ENCODE measurements at places on chromosomes 5 and 9. TPM values are rescaled to one million over a fixed set of nuclear protein-coding genes. Genes with fewer than 3 reads are reported as not detected.

DNA sequence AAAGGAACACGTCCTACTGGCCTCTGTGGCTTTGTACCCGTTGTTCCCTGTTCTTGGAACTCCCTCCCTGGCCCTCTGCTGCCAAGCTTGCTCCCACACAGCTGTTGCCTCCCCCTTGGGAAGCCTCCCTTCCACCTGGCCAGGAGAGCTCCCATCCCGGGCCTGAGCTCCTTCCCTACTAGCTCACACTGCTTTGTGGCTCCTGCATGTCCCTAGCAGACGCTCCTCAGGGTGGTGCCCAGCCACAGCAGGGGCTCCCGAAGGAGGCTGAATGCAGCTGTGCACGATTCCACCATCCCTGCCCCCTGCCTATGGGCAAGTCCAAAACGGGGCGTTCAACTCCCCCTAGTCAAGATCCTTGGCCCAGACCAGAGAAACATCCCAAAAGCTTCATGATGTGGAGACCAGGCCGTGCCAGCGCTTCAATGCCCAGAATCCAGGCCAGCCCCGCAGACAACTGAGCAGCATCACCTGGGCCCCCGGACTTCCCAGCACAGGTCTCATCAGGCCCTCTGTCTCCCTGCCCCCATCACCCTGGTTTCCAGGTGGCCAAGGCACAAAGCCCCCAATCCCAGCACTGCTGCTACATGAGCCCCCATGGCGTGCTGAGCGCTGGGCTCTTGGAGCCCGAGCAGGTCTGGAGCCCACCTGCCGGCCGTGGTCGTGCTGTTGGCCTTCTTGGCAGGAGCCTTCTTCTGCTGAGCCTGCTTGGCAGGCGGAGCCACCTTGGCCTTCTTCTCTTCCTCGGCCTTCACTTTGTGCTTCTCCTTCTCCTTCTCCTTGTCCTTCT lies 14.3 kb downstream of the BRD3OS start:
- DNase-seq: no peak

DNA sequence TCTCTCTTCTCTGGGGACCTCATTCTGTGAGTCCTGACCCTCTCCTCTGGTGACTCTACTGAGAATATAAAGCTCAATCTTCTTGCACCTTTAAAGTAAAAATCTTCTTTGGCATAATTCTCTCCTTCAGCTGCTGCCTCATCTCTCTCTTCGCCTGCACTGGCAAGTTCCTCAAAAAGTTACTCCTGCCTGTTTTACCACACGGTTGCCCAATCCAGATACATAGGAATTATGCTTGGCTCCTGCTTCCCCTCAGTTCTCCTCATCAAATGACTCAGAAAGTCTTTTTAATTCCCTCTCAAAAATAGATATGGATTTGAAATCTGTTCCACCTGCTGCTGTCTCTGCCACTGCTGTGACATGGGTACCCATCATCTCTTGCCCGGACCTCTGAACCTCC lies 14.4 kb upstream of the HRCT1 start:
- DNase-seq: no peak

DNA sequence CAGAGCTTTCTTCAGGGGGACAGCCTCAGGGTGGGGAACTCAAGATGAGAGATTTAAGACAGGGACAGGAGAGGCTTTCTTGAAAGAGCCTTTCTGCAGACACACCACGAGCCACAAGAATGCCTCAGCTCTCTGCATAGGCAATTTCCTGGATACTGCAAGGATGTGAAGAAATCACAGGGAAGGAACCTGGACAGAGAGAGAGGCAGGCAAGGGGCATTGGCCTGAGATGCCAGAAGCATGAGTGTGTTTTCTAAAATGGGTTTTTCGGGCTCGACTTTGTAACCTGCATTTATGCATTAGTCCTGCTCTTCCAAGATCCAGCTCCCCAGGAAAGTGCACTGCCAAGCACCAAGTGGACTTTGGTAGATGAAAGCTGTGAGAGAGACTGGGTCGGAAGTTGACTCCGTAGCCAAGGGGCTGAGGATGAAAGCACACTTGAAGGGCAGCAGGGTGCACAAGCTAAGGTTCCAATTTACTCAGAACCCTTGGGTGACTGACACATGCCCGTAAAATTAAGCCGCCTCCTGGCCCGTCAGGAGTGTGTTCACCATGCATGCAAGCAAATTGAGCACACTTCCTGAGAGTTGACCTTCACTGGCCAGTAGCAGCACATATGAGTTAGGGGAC lies 90.9 kb downstream of the CFAP90 start:
- no peak for DNase-seq

DNA sequence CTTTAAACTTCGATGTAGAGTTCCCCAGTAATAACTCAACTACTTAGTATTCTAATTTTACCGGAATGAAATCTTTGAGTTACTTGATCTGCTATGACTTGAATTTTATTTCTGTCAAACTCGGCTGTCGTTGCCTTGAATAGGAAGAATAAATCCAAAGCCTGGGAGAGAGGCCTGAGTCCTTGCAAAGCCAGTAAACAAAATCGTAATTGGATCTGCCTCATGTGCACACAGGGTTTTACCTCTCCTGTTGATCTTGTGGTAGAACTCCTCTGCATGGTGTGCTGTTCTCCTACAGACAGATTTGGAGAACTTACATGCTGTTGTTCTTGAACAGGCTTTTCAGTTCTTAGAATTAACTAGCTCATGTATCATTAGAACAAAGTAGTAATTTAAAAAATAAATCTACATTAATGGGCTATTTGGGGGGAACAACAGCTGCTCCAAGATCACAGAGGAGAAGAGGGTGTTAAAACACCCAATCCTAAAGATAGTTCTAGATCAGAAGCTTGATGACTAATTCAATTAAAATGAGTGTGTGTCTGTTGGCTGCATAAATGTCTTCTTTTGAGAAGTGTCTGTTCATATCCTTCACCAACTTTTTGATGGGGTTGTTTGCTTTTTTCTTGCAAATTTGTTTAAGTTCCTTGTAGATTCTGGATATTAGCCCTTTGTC lies 28.9 kb downstream of the HSPB3 start:
- no peak for DNase-seq

DNA sequence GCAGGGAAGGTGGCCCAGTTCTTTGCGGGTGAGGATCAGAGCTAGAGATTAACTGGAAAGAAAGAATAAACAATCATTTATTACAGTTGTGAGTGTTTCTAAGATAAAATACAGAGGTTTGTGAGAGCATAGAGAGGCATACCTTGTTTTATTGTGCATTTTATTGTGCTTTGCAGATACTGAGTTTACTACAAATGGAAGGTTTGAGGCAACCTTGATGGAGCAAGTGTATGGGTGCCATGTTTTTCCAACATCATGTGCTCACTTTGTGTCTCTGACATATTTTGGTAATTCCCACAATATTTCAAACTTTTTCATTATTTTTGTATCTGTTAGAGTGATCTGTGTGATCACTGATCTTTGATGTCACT lies 715 bp upstream of the C5orf34 start:
- no peak for DNase-seq

DNA sequence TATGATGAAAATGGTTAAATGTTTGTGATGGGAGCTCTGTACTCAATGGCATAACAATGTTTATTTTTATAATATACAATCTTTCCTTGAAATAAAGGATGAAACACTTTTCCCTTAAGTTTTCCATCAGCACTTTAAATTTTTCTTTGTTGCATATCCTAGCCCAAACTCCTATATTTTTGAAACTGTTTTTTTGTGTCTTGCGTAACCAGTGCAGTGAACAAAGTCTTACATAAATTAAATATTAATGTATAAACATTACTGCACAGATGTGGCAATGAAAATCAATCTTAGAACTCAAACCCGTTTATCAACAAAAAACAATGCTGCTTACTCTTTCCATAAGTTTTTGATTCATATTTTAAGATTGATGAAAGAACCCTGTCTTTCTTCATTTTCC lies 34.1 kb upstream of the IL31RA start:
- DNase-seq: no peak

DNA sequence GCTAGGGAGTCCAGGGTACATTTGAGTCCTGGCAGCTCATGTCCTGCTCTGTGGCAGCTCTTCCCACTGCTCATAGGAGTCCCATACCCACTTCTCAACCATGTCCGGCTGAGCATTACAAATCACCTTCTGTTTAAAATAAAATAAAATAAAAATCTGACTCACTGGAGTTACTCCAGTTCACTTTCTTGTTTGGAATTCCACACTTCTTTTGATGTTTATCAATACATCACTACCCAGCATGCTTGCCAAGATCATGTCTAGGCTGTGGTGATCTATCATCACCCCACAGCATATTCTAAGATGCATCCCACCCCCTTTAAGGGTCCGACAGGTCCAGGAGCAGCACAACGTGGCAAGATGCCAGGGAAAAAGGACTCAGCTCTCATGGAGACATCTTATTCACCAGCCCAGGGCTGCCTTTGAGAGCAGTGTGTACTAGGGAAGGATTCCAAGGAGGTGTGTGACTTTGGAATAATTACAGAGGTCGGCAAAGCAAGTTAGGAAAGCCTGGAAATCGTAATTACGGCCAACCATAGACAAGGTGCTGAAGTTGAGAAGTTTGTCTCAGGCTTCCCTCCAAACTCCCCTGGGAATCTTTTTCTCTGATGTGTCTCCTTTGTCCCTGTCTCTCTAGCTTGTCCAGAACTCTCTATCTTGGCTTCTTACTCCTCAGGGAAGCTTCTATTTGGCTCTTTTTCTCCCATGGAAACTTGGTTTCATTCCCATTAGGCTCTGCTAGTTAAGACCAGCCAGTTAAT lies 111.4 kb upstream of the SLC1A3 start:
- no peak for DNase-seq

DNA sequence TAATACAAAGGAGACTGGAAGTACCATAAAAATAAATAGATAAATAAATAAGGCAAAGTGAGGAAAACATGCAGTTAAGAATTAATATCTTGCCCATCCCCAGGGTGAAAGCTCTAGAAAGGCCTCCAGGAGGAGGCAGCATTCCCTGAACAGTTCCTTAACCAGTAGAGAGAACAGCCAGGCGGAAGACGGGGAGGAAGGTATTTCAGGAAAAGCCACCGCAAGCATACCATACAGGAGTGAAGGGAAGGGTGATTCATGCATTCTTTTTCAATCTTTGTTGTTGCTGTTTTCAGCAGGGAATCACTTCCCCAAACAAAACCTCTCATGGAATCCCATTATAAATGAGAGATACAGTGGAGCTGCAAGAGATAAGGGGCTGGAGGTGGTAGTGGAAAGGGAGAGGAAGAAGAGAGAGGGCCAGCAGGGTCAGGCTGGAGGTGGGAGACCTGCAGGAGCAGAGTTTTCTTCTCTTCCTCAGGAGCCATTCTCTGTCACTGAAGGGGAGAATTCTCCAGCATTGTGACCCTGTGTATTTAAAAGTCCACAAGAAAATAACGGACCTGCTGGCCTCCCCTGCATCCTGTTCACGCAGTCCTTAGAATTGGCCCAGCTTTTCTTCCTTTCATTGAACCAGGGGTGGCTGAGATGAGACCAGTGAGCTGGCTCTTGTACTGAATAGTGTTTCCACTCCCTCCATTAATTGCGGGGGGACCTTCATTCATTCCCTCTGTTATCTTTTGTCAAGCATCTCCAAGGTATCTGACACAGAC lies 255.9 kb downstream of the FAM114A2 start:
- peak; percentile 1 for DNase-seq

DNA sequence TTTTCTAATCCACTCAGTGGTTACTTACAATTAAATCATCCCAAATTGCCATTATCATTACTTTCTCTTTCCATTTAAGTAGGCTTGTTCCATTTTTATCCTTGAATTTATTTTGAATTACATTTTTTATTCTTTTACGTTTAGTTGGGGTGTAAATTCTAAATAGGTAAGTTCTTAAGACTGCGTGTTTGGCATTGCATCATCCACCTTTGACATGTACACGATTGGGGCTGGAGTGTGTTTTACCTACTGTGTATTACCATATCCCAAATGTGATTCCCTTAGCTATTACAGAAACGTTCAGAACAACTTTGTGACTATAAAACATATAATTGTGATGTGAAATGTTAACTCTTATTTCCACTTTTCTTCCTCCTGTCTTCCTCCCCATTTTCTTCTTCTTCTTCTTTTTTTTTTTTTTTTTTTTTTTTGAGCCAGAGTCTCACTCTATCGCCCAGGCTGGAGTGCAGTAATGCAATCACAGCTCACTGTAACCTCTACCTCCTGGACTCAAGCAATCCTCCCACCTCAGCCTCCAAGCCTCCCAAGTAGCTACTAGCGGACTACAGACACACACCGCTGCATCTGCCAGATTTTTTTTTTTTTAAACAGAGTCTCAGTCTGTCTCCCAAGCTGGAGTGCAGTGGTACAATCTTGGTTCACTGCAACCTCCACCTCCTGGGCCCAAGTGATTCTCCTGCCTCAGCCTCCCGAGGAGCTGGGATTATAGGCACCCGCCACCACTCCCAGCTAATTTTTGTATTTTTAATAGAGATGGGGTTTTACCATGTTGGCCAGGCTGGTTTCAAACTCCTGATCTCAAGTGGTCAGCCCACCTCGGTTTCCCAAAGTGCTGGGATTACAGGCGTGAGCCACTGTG lies 16.7 kb downstream of the MARVELD2 start:
- no peak for DNase-seq

GRCh38 chr5:96783326-96783725 lies 24.4 kb downstream of the ERAP1 start:
- DNase-seq: no peak

GRCh38 chr5:83644301-83644700 lies 76.4 kb downstream of the HAPLN1 start:
- DNase-seq: no peak

Gene CRB2
- total RNA-seq: not detected

Gene SOHLH1
- total RNA-seq: 0.27 TPM

Gene DNAJC18
- 6.0 TPM for total RNA-seq

Data from SK-MEL-5 (cell line).